ENCODE measurements at places on chromosomes 3 and 15. TPM values are rescaled to one million over a fixed set of nuclear protein-coding genes. Genes with fewer than 3 reads are reported as not detected.

The CD276 gene
- total RNA-seq = 107 TPM

The SEMA3G gene
- 0.21 TPM for total RNA-seq

The GOLGA6D gene
- not detected for total RNA-seq

The CIDEC gene
- total RNA-seq = not detected

The MESP2 gene
- 0.88 TPM for total RNA-seq

The HCLS1 gene
- total RNA-seq = 1.6 TPM

The GUCA1C gene
- total RNA-seq = not detected

The MELTF gene
- 12.9 TPM for total RNA-seq

The DET1 gene
- total RNA-seq = 1.5 TPM

- no peak for DNase-seq
Measured at GRCh38 chr3:45981346-45982074, 14.1 kb downstream of the FYCO1 start.

DNA sequence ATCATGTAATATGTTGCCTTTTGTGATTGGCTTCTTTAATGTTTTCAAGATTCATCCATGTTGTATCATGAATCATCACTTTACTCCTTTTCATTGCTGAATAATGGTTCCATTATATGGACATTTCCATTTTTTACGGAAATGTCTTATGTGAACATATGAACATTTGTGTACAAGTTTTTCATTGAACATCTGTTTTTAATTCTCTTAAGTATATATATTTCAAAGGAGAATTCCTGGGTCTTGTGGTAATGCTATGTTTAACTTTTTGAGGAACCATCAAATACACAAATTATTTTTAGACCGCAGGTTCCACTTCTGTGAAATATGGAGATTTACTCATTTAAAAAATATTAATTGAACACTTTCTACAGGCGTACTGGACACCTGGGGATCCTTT, 85.7 kb downstream of the ARIH1 start:
- DNase-seq = no peak

- DNase-seq = peak; percentile 33
Measured at GRCh38 chr15:97968380-97968779, 7.9 kb downstream of the ARRDC4 start.

GRCh38 chr3:176970770-176971169, 226.5 kb downstream of the TBL1XR1 start:
- no peak for DNase-seq

GRCh38 chr3:8767256-8767666, 2.2 kb downstream of the OXTR start:
- DNase-seq = no peak

GRCh38 chr15:97023488-97023844, 693.0 kb downstream of the NR2F2 start:
- DNase-seq = no peak

DNA sequence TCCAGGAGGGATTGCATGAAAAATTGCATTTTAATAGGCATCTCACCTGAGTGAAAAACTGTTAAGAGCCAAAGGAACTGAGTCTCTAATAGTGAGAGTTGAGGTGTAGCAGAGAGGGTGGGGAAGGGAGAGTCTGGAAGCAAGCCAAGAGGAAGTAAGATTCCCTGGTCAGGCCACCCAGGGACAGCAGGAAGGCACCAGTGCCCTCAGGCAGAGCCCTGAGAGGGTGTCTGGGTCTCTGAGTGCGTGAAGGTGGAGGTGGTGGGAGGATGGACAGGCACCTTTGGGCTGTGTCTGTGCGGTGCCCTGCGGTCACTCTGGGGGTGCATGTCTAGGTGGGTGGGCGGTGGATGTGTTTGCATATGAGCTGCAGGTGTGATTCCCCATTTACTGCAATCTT, 300.4 kb upstream of the ROPN1 start:
- no peak for DNase-seq

- no peak for DNase-seq
Measured at GRCh38 chr3:44469914-44470313, 7.6 kb downstream of the ZNF445 start.

- DNase-seq = no peak
Measured at GRCh38 chr15:99918072-99918471, 184.8 kb upstream of the LYSMD4 start.

- peak; percentile 64 for DNase-seq
Measured at GRCh38 chr15:41585127-41586047, 26.4 kb downstream of the TYRO3 start.

DNA sequence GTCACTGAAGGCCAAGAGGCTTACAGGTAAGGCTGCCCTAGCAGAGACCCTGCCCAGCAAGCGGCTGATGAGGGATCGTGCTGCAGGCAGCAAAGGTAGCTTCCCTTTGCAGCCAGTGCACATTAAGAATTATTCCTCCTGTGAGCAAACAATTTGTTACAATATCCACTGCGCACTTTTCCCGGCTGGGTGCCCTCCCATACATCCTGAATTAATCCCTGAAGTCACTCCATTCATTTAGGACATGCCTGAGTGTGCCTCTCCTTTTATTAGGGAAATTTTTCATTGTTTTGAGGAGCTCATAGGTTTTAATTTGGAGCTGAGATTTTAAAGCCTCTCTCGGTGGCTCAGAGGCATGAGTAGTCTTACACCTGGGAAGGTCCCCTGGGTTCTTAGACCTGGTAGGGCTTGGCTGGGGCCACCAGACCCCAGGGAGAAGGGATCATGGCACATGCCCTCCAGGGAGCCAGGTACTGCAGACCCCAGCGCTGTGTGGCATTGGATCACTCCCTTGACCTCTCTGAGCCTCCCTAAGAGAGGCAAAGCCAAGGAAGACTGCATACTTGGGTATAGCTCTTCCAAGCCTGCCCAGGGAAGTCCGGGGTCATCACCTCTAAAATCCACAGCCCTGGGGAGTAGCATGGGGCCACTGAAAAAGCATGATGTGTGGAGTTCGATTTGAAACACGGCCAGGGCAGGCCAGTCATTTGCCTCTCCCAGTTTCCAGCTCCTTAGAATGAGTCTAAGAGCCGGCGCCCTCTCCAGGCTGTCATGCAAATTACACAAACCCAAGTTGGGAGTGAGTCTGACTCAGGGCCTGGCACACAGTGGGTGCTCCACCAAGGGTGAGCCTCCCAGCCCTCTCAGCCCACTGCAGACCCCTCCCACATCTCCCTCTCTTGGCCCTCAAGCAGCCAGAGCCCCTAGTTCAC, 151.9 kb upstream of the LINGO1 start:
- no peak for DNase-seq

DNA sequence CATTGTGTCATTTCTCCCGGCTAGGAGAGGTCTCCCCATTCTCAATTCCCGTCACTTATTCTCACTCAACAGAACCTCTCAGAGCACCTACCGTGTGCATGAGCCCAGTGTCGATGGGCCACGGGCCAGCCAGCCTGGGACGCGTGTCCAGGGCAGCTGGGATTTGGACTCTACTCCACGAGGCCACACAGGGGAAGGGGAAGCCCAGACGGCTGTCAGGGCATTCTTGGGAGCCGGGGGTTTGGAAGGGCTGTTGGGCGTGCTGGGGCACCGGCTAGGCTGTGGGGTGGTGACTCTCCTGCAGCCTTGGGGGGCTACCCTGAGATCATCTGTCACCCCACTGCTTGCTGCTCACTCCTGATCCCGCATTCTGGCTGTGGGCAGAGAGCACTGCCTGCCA, 41.7 kb upstream of the PCSK6 start:
- DNase-seq = no peak

GRCh38 chr15:23467110-23467600, 20.1 kb upstream of the GOLGA6L2 start:
- no peak for DNase-seq

GRCh38 chr3:45915518-45916231, 27.6 kb upstream of the CXCR6 start:
- DNase-seq = peak; percentile 28

DNA sequence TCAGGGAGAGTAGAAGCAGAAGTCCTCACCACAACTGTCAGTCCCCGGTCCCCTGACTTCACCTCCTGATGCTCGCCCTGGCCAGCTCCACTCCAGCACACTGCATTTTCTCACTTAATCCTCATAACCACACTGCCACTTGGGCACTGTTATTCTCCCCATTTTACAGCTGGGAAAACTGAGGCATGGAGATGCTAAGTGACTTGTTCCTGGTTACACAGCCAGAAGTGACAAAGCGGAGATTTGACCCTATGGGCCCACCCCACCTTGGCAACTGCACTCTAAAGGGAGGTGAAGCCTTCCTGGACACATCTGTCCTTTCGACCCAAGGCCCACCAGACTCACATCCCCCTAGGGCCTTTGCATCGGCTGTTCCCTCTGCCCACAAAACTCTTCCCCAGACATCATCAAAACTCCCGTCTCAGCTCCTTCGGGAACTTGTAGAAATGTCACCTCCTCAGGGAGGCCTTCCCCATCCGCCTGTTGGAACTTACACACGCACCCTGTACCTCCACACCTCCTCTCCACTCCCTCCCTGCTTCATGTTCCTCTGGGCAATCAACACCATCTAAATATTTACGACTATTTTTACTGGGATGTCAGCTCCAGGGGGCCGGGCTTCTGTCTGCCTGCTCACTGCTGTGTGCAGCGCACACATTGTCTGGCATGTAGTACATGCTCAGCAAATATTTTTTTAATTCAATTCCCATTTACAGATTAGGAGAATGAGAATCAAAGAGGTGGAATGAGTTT, 3.1 kb downstream of the GRIP2 start:
- DNase-seq = no peak

DNA sequence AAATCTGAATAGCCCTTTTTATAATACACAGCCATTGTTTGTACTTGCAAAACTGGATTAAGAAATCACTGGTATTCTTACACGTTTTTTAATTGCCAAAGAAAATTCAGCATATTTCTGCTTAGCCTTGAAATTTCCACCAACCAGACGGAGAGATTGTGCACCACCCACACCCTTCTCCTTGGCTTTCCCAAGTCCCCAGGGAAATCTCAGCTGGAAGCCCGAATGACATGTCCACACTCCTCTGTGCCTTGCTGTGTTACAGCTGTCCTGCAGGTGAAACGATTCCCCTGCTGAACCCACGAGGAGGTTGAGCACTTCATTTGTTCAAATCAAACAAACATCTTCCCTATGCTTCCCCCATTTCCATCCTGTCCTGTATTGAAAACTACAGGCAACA, 49.6 kb upstream of the PPARG start:
- no peak for DNase-seq

DNA sequence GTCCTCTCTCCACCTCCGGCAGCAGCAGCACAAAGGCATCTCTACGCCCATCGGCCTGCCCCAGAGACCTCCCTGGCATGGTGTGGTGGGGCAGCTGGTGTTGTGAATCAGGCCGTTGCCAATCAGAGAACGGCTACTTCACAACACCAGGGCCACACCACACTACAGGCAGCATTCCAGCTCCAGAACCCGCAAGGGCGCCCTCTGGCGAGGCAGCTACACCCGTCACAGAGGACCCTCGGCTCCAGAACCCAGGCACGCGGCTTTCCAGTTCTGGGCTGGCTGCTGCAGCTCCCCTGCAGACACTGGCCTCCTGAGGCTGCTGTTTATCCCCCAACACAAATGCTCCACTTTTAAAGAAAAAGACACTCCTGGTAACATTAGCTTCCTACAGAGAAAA, 127.5 kb upstream of the TOPAZ1 start:
- no peak for DNase-seq

DNA sequence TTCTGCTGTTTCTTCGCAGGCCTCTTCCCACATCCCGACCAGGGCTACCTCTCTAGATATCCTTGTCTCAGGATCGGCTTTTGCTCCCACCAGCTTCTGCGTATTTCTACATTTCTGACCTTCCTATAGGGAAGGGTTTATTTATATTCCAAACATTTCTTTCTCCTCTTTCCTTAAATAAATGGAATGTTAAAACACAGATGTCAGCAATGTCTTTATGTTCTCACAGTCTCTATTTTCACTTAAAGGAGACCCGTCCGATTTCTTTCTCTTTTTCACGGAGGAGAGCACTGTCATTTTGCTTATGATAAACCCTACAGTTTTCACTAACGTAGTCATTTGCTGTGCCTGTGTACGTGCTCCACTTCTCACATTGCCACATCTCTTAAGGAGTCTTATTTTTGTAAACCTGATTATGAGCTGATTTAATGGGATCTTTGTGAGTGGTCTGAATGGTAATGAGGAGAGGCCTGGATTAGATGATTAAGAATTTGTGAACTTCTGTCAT, 630 bp downstream of the KIF15 start:
- peak; percentile 12 for DNase-seq

DNA sequence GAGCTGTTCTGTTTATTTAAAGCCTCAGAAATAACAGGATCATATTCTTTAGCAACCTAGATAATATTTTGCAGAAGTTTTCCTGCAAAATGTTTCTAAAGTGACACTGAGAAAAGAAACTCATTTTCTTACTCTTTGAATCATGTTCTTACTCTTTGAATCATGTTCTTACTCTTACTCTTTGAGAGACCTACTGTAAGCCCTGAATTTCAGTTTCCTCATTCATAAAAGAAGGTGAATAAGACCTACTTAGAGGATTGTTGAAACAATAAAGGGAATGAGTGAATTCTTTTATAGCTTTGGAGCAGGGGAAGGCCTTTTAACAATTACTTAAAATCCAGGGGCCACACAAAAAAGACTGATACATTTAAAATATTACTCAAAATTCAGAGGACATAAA, 221.7 kb upstream of the CMC1 start:
- no peak for DNase-seq

DNA sequence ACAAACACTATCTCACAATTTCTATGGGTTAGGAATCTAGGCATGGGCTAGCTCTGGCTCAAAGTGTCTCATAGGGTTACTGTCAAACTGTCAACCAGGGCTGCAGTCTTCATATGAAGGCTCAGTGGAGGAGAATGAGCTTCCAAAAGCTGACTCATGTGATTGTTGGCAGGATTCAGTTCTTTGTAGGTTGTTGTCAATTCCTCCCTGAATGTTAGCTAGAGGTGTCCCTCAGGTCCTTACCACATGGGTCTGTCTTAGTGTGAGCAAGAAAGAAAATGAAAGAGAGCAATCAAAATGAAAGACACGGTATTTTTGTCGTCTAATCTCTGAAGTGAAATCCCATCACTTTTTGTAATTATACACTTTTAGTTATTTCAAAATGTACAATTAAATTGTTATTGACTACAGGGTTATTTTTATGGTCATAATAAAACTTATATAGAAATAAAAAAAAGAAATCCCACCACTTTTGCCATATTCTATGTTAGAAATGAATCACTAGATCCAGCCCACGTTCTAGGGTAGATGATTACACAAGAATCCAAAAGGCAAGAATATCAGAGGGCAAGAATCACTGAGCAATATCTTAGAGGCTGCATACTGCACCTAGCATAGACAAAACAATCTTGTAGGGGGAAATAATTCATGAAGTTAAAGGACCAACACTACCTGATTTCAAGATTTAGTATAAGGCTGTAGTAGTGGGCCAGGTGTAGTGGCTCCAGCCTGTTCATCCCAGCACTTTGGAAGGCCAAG, 8.4 kb downstream of the ACSBG1 start:
- no peak for DNase-seq

GRCh38 chr15:83993591-83993990, 242.0 kb upstream of the GOLGA6L4 start:
- DNase-seq = no peak
